ENCODE measurements at places on chromosomes 11 and 22.

- DNase-seq, result no peak
These were observed 20.7 kb downstream of the GRIK4 start for GRCh38 chr11:120532082-120532831.

GRCh38 chr11:8262552-8263108 is 1.0 kb downstream of the LMO1 start:
- DNase-seq, result peak; percentile 75

DNA sequence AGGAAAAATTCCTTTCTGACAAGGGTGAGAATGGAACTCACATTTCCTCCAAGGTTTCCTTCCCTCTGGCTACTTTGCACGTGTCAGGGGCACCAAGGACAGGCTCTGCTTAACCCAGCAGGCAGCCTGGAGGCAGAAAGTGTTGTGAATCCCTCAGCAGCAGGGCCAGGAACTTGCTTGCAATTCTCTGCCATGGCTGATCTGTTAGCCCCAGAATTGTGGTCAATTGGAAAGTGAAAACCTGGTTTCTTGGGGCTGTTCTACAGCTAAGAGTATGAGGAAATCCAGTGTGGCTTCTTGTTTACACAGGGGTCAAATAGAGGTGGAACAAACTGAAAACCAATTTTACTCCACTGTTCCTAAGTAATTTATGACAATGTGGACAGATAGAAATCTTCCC is 38.3 kb upstream of the CEP295 start:
- DNase-seq, result no peak

GRCh38 chr22:41922940-41923594 is 3.5 kb downstream of the TNFRSF13C start:
- no peak for DNase-seq

GRCh38 chr11:117011541-117011898 is 86.7 kb downstream of the SIK3 start:
- DNase-seq, result peak; percentile 21

GRCh38 chr11:59822989-59823566 is 12.5 kb upstream of the MRPL16 start:
- peak; percentile 52 for DNase-seq

DNA sequence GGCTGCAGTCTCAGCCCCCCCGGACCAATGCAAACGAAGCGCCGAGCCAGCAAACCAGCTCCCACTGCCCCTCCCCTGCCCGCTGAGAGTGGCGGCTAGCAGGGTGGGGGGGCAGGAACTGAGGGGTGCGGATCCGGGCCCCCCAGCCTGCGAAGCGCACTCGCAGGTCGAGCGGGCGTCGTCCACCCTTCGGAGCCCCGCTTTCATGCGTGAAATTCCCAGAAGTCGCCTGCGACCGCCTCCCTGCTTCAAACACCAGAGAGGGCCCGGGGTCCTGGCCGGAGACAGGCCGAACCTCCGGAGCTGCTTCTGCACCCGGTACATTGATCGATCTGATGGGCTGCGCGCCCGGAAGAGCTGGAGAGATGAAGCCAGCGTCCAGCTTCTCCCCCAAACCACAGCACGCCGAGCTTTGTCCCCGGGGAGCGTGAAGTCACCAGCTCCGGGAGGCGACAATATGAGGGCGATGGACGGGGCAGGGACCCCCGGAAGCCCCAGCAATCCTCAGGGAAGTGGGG is 646 bp upstream of the PATZ1 start:
- peak; percentile 84 for DNase-seq

GRCh38 chr11:102322560-102322959 is 5.3 kb downstream of the BIRC3 start:
- DNase-seq, result no peak

DNA sequence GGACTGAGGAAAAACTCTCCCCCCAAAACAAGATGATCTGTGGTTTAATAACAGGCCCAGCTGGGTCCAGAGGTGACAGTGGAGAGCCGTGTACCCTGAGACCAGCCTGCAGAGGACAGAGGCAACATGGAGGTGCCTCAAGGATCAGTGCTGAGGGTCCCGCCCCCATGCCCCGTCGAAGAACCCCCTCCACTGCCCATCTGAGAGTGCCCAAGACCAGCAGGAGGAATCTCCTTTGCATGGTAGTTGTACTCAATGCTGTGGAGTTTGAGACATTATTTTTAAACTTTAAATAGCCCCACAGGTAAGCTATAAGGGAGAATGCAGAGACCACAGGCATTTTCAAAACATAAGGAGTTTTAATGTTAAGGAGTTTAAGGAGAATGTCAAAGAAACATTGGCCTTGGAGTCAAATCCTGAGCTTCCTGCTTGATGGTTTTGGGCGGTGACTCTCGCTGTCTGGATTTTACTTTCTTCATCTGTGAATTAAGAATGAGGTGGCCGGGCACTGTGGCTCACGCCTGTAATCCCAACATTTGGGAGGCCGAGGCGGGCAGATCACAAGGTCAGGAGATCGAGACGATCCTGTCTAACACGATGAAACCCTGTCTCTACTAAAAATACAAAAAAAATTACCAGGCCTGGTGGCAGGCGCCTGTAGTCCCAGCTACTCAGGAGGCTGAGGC is 6.8 kb downstream of the APOL1 start:
- no peak for DNase-seq

GRCh38 chr22:47044722-47045535 is 282.5 kb downstream of the TBC1D22A start:
- no peak for DNase-seq

DNA sequence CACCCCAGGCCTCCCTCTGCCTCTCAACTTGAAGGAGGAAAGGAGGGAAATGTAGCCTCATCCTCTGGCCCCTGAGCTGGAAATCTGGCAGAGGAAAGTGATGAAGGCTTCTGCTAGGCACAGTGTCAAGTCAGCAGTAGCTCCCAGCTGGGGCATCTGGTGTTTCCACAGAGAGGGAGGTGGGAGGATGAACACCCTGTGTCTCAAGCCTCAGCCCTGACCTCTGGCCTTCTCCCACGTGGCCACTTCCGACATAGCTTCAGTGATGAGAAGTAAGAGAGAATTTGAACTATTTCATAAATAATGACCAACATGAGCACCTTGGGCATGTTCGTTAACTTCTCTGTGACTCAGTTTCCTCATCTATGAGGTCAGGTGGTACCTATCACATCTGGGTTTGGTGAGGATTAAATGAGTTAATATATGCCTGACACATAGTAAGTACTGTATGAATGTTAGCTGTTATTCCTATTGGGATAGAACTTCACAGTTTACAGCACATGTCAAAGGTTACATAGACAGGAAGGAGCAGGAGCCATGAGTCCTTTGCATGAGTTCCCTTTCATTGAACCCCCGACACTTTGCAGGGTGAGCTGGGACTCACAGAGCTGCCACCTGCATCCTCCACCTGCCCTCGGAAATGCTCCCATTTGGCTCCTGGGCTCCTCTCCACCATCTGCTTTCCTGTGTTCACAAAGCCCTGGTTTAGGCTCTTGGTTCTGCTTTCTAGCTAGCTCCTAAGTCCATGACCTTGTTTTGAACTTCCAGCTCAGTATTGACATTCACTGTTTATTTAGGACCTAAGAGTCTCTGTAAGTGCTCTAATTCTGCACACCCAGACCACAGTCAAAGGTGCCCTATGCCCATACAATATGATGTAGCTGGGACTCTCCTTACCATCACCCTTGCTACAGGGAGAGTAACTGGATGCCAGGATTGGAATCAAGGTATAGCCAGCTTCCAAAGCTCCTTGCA is 61.7 kb downstream of the CSNK2A3 start:
- DNase-seq, result no peak

- no peak for DNase-seq
These were observed 103.1 kb upstream of the MTMR2 start for GRCh38 chr11:96027021-96027420.

Measured in muscle of leg (tissue), 16 donors.